ENCODE measurements at places on chromosomes 11 and 22.

DNA sequence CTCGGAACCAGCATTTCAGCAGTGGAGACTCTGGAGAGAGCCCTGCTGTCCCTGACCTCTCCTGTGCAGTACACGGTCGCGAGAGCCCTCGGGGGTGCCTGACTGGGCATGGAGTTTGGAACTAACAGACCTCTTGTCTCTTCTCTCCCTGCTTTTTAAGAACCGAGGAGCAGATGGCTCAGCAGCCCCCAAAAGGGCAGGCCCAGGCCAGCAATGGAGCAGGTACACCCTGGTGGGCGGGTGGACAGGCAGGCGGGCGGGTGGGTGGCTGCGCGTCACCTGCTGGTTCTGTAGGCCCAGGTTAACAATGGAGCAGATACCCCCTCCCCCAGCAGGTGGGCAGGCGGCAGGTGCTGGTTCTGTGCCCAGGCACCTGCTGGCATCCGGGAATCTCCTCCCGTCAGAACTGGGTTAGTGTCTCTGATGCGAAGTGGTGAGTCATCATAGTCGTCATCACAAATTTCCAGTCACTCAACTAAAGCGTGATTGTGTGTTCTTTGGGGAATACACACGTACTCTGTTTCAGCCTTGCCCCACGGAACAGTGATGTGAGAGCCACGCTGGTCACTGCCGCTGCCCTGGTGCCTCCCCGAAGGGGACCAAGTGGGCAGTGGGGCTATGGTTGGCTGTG, 41.1 kb downstream of the GRAMD4 start:
- DNase-seq: peak; percentile 58

GRCh38 chr11:70176940-70177689, 26.0 kb upstream of the FADD start:
- DNase-seq: peak; percentile 35

DNA sequence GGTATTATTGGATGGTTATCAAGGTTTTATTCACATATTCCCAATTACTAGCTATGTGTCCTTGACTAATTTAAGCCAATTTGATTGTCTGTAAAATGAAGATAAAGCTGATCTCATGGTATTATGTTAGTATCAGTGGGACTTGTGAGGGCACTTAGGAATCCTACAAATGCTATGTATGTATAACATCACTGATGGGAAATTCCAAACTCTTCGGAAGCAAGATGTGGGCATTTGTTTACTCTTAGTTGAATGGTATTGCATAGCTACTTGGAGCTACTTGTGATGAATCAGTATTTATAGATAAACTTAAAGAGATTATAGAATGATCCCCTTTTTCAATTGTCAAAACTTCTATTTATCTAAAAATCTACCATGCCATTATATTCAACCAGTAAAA, 239.9 kb downstream of the CNTN5 start:
- DNase-seq: no peak

- no peak for DNase-seq
These were observed 915 bp downstream of the FEZ1 start for GRCh38 chr11:125494974-125495725.

GRCh38 chr11:7436146-7436545, 49.2 kb upstream of the OLFML1 start:
- no peak for DNase-seq

- DNase-seq: no peak
These were observed 21.5 kb upstream of the POU2AF1 start for GRCh38 chr11:111400595-111400994.

GRCh38 chr11:75631086-75631730, 37.6 kb downstream of the MAP6 start:
- no peak for DNase-seq

GRCh38 chr11:67253872-67254624, 12.2 kb upstream of the GRK2 start:
- DNase-seq: no peak

- DNase-seq: no peak
These were observed 127.6 kb downstream of the MPPED2 start for GRCh38 chr11:30458541-30458940.

DNA sequence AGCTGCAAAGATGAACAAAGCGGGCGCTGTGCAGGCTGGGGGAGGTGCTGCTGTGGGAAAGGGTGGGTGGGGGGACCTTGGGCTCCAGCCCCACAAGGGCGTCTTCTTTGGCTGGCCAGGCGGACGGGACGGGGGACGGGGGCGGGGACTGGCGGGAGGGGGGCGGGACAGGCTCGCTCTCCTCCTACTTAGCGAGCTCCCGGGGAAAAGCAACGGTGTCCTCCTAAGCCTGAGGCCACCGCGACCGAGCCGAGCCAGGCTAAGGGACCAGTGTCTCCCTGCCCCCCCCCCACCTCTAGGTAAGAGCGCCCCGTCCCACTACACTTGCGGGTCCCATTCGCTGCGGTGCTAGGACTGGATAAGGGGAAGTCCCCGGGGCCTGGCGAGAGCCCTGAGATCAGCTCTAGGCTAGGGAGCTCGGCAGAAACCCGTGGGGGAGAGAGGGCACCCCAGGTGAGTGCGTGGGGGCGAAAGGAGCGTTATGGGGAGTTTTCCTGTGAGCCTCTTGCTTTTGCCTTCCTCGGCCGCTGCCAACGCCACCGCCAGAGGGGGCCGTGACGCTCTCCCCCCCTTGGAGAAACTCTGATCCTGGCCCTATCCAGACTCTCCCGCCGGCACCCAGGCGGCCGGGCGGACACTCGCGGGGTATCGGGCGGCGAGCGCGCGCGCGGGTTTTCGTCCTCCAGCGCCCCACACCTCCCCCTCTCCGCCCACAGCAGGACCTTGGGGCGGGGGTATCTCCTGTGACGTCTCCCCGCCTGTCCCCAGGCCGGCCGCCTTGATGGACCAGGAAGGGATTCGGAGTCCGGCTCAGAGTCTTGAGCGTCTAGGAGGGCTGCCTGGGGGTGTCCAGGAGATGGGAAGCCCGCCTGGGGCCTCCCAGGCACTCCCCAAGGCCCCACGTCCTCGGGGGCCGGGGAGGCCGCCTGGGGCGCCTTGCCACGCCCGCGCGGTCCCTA, at the start of gene PHLDB1:
Gene PHLDB1 (plus strand): TSS at position 215 of the 959 bp plus-strand sequence. CDS start 6,222 bp downstream, outside the sequence.
- peak; percentile 24 for DNase-seq

DNA sequence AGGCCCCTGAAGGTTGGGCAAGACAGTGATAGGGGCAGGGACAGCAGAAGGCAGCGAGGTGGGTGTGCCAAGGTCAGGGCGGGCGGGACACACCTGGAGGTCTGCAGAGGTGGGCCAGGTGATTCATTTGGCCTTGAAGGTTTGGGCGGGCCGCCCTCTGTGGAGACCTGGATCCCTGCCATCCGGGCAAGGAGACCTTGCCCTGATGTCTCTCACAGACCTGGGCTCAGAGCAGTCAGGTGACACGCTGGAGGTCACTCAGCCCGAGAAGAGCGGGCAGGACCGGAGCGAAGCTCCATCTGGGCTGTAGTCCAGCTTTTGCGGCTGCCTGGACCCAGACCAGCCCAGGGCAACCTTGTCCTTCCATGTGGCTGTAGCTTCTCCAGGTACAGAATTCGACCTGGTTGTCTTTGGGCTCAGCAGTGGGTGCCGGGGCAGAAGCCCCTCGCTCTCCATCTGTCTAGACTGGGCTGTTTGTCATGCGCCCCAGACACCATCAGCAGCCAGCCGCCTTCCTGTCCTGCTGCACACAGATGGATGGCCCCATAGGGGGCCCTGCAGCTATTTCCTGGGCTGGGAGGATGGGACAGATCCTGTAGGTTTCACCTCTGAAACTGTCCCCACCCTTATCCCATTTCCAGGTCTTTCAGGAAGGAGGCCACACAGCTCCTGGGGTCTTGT, 3.1 kb downstream of the MRGPRG start:
- no peak for DNase-seq

GRCh38 chr11:69126286-69126685, 29.4 kb upstream of the SMIM38 start:
- DNase-seq: no peak

DNA sequence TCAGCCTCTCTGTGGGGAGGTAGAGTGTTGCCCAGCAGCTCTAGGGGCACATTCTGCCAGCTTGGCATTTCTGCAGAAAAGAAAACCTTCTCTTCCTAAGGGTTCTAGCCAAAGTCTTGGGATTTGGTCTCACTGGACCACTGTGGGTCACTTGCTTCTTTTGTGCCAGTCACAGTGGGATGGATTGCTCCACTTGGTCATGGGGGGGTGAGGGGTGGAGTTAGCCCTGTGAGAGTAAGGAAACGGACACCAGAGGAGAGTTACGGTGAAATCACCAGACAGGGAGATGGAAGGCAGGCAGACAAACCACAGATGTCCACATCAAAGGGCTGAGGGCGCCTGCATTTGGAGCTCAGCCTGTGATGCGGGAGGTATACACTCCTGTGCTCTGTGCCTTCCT, 10.8 kb downstream of the SGSM1 start:
- no peak for DNase-seq

DNA sequence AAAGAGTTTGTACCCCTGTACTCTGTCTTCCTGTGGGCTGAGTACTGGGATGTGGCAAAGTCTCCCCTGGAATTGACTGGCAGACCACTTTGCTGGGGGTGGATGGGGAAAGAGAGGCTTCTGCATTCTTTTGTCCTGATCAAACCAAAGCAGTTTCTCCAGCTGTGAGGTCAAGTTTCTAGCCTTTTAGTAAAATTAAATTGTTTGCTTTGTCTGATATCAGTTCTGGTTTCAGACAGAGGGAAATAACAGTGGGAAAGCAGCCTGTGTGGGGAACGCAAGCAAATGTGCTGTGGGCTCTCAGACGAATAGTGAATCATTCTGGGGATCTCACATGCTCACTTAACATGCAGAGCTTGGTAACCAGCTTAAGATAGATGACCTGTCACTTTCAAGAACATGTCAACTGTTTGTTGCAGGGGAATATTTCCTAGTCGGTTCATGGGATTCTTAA, 151.6 kb downstream of the FAT3 start:
- DNase-seq: no peak

GRCh38 chr22:42320443-42321416, 50.3 kb upstream of the TCF20 start:
- no peak for DNase-seq

DNA sequence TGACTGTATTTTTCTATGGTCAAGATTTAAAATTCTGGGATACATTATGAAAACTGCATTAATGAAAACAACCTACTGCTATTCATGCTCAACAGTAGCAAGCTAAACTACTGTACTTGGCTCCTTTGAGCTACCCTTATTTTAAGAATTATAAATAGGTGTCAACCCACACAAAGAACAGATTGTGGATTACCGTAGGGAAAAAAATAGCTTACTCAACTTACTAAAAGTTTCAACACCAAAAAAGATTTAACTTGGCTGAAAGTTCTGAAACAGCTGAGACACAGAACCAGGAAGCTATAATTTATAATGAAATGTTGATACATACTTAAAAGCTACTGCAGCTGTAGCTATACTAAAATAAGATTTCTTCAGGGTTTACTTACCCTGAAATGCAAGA, 10.1 kb downstream of the LIN7C start:
- no peak for DNase-seq

- no peak for DNase-seq
These were observed 213.4 kb upstream of the SYN3 start for GRCh38 chr22:33271390-33272161.

DNA sequence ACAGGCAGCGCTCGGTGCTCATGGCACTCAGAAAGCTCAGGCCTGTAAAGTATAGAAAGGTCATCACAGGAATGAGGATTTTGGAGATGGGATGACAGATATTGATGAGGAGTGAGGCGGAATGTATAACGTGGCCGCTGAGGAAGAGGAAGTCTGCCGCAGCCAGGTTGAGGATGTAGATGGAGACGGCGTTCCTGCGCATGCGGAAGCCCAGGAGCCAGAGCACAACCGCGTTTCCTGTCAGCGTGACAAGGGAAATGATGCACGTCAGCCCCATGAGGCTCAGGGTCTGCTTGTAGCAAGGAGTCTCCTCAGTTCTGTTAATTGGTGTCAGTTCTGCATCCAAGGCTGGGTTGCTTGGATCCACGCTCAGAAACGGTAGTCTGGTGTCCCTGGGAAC, 33.1 kb upstream of the MRGPRX1 start:
- no peak for DNase-seq

DNA sequence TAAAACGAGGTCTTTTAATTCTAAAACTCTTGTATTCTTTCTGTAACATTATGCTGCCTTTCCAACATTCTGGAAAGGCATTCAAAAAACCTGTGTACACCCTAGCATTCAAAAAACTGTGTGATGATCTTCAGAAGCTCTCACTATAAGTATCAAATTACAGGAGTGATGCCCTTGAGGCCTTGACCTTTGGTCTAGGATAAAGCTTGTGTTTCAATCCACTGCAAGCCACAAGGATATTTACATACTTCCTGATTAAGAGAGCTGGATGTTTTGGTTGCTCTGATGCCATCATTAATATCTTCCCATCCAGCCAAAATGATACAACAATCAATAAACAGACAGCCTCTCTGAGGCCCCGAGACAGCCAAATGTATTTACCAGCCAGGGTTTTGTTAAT, 11.9 kb downstream of the CLPB start:
- DNase-seq: no peak

DNA sequence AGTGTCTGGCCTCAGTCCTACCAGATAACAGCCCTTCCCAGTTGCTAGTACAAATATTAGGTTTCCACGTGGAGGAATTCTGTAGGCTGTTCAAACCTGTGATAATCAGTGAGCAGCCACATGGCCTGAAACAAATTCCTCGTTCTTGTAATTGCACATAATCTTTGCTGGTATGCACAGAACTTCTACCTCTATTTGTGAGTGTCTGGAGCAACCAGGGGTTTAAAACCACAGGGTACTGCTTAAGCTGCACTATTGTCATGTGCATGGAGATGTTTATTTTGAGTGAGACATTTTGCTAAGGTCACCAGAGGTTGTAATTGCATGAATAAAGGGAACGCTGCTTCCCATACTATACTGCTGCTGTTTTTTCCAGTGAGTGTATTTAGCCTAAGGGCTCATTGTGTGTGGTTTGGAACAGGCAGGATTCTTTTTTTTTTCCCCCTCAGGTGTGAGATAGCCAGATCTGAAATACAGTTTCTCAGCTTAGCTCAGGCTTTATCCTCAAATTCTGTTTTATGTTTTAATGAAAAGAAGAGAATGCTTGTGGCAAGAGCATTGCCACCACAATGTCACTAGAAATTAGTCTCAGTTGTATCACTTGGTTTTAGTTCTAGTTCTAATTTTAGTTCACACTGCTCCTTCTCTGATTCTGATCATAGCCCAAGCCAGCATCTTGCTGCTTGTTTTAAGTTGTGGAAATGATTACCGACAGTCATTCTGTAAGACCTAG, 60.5 kb downstream of the CYB5R2 start:
- DNase-seq: no peak

All from CD4-positive, alpha-beta T cell treated with Interleukin-2 at 100 ng/mL for 4 hours (primary cell).